Activated T-cell treated with anti-CD3 and anti-CD28 coated beads, Interleukin-2, amount 50 U/mL, for 4 hours (primary cell): ENCODE measurements at places on chromosomes 4 and X. TPM values are rescaled to one million over a fixed set of nuclear protein-coding genes. Genes with fewer than 3 reads are reported as not detected.

GRCh38 chr4:176789955-176790354 is 2.8 kb downstream of the VEGFC start:
- no peak for DNase-seq

GRCh38 chr4:62366939-62367338 is 1166.8 kb downstream of the ADGRL3 start:
- no peak for DNase-seq

CLNK gene
- total RNA-seq, result 0.11 TPM

- DNase-seq, result no peak
These were observed 153.2 kb downstream of the KLF8 start for GRCh38 chrX:56385336-56385735.

- DNase-seq, result no peak
These were observed 52.3 kb downstream of the USP9X start for GRCh38 chrX:41137589-41137988.

DNA sequence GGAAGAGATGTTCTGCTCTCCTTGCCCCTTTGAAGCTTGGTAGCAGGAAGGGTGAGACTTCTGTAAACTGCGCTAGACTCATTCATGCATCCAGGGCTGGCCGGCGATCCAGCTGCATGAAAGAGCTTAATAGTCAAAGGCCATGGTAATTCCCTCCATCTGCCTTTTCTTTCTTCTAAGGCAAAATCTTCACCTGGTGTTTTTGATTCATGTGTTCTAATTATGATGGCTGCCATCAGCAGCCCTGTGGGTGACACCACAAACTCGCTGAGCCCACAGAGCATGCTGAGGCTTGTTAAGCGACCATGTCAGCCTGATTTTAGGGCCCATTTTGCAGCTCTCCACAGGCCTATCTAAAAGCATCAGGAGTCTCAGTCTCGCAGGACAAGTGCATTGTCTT is 450.1 kb upstream of the TENM3 start:
- no peak for DNase-seq

TAF7L gene
- 0.13 TPM for total RNA-seq

DNA sequence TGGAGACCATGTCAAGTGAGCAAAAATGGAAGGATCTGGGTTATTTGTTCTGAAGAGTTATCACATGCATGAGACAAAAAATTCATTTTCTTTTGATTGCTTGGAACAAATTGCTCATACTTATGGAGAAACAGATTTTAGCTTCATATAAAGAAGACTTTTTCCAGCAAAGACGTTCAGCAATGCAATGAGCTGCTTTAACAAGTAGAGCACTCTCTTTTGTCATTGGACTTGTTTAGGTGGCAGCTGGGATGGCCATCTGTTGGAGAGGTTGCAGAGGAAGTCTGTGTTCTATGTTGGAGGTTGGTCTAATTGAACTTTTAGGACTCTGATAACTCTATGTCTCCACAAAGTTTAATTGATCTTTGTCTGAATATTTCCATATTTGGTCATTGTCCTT is 19.9 kb upstream of the CEP135 start:
- no peak for DNase-seq

GRCh38 chrX:113962343-113962742 is 621.5 kb upstream of the HTR2C start:
- DNase-seq, result no peak

DNA sequence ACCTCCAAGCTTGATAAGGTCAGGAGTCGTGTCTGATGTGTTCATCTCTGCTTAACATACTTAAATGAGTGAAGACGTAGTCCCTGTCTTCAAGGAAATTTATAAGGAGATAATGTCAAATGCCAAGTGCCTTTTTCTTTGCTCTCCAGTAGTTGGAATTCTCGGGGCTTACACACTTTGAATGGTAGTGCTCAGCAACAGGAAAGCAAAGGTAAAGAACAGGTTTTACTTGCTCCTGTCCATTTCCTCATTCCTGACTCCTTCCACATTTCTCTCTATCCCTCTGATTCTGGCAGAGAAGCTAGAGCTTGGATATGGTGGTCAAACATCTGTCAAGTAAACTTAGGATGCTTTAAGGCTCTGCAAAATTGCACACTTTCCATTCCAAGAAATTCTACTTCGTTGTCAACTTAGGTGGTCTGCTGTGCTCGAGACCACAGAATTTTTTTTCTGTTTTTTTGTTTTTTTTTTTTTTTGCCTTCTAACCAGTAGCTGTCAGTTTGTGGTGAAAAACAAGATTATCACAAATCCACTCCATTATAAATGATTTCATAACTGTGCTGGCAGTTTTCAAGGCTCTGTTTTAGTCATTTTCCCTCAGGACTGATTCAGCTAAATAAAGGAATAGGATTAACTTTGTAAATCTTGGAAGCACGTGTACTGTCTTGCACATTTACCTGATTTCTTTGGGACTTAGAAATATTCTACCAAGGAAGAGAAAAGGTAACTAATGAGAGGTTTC is 180.8 kb upstream of the ANXA3 start:
- no peak for DNase-seq

DNA sequence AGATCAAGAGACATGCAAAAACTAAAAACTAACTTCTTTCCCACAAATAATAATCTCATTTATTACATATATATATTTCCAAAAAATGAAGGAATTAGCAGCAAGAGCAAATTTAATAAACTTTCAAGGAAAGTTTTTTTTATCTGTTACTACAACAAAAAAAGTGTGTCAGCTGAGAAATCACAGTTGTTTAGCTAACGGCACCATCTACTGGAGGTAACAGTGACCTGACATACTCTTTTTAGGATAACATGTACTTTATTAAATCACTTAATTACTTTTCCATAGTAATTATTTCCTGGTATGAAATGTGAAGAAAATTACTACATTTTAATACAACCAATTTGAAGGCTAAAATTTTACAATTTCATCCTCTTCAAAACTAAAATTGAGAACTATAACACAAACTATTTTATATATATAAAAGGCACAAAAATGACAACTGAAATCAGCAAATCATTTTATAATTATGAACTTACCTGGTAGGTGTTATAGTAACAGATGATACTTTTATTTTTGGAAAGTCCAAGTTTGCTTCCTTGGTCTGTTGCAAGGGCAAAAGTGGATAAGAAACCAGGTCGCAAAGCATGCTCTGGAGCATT is 9.1 kb downstream of the LAMTOR3 start:
- no peak for DNase-seq

DNA sequence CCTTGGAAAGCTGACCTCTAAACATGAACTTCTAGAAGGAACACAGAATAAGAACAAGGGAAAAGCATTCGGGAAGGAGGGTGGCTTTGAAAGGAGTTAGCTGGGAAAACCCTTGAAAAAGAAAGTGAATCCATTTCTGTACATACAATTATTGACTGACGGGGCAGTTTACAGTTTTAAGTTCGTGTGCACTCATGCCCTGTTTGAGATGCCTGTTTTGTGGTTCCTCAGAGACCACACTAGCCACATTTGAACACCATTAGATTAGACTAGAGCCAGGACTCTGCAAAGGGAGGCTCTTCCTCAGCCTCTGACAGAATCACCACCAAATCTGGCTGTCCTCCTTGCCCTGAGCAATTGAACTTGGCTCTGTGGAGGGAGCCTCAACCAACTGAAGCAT is 158.3 kb downstream of the PALLD start:
- DNase-seq, result no peak

DNA sequence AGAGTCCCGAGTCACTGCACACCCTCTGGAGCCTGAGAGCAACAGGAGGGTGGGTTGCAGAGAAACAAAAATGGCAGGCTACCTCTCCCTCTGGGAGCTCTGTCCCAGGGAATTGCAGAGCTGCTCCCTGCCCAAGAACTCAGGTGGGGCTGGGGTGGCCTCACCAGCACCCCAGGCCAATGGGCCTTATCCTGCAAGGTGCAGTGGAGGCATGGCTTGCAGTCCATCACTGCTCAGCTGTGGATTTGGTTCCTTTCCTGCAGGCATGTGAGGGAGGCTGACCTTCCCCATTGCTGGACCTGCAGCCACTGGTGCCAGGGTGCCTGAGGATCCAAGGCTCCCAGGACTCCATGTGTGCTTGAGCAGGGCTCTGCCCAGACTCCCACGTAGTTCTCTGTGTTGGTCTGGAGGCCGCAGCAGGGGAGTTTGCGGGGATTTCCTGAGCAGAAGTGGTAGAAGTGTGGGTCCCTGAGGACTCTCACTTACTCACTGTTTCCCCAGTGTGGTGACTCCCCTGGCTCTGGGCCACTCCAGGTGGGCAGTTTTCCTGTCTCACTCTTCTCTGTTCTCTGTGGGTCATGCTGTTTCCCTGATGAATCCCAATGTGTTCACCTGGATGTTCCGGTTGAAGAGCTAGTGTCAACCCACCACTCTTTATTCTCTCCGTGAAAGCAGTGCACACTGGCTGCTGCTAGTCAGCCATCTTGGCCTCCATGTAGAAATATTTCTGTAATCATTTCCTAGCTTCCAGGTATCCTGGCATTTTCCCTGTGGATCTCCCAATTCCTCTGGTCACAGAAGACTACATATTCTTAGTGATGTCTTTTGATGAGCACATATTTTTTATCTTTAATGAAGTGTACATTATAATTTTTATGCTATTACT is 82.3 kb downstream of the ARHGAP24 start:
- no peak for DNase-seq

DNA sequence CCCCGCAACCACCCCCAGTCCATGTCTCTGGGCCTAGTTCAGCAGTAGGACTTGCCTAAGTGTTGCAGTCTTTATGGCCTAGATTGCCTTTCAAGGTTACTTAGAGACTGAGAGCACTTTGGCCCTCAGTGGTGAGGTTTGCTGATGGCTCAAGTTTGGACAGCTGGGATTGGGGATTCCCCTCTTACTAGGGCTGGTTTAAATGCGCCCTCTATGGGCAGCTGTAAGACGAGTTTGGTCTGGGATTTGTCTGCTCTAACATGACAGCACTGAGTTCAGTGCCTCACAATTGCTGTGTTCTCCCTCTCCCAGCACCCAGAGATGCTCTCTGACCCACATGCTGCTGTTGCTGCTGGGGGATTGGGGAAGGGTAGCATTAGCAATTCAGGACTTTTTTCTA is 23.1 kb downstream of the DACH2 start:
- DNase-seq, result no peak

DNA sequence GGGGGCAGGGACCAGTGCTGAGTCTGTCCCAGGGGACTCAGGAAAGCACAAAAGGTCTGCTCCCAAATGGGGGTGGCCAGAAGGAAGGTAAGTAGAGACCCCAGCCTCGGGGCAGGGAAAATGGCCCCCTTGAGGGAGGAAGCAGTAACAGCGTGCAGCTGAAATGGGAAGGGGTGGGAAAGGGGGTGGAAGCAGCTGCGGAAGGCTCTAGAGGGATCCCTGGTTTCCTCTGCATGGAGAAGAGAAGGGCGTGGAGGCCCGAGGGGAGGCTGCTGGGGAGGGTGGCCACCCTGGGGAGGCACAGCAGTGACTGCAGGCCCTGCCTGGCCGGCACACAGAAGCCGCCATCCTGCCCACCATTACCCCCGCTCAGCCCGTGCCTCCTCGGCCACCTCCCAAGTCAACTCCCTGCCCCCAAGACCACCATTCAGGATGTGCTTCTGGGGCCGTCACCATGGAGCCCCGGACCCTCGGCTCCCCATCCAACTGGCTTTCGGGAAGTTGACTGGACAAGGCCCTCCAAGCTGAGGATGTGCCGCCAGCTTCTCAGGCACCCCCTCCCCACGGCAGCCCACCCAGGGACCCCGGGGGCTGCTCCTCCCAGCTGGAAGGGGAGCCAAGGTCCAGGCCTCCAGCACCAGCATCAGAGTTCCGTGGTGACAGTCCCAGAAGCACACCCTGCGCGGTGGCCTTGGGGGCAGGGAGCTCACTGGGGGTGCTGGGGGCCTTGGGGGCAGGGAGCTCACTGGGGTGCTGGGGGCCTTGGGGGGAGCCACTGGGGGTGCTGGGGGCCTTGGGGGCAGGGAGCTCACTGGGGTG is 23.6 kb downstream of the CFAP99 start:
- DNase-seq, result no peak

DNA sequence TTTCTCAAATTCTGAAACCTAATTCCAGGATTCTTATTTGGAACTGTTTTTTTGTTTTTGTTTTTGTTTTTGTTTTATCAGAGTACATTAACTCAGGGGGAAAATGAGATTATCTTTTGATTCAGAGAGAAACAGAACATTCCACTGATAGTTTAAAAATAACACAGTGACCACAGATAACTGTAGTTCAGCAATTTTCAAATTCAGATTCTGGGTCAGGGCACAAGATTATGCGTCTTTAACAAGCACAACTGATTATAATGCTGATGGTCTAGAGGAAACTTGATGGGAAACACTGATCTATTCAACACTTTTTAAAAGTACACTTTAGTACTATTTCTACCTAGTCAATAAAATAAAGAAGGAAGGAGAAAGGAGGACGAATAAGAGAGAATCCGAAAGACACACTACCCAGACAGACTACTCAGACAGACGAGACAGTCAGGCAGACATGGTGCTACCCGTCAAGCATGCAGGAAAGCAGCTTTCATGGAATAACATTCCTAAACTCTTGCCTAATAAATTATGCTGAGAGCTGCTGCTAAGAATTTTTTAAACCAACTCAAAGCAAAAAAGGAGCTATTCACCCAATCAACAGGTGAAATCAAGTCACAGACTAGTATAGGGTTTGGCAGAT is 59.0 kb downstream of the APBB2 start:
- DNase-seq, result no peak
